ENCODE measurements at places on chromosomes 13 and 19. TPM values are rescaled to one million over a fixed set of nuclear protein-coding genes. Genes with fewer than 3 reads are reported as not detected.

DNA sequence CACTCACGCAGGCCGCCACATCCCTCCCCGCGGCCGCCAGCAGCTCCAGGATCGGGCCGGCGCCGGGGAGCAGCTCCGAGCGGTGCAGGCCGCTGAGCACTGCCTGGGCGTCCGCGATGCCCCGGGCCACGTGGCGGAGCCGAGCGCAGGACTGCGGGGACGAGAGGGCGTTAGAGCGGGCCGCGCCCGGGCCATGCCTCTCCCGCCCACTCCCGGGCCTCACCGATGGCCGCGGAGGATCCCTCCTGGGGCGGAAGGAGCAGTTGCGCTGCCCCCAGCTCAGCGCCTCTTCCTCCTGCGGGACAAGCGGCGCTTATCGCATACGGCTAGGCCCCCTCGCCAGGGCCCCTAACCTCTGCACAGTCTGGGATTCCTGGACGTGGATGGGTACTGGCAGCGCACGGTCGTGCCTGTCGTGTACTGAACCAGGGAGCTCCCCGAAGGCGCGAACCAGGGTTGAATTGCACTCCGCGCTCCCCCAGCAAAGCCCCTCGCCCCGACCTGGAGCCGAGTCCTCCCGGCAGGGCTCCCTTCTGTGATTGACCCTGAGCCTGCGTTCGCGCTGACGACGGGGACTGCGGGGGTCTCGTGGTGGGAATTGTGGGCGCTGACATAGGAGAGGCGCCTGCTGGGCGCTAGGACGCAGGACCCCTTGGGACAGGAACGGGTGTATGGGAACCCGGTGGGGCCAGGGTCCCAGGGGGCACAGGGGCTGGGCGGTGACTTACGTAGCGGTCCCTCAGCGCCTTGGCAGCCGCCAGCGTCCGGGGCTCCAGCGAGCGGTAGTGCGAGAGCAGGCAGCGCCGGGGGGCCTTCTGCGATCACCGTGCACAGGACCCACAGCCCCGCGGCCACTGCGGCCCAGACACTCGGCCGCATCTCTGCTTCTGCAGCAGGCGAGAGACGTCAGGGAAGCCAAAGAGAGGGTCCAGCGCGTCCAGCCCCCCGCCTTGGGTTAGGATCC is 673 bp downstream of the IFNL4 start:
- no peak for DNase-seq

- no peak for DNase-seq
These were observed 71.7 kb upstream of the SOX21 start for GRCh38 chr13:94784066-94784465.

GRCh38 chr13:113061796-113062425 is 43.7 kb upstream of the F7 start:
- no peak for DNase-seq

DNA sequence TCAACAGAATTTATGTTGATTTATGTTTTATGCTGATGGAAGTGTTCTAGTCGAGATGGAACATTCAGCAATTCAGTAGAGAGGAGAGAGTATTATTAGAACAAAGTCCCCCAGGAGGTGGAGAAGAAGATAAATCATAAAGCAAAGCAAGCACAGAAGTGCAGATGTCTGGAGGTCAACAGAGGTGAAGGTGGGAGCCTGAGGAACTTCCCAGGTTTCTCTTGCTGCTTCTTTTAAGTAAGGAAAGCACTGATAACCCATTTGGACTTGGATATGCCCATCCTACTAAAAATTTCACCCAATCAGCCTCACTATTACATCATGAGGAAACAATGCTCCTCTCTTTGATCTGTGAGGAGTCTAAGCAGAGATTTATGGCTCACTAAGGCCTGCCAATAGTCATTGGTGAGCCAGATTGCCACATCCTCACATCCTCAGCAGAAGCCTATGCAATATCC is 98.8 kb downstream of the EPSTI1 start:
- DNase-seq: no peak

DNA sequence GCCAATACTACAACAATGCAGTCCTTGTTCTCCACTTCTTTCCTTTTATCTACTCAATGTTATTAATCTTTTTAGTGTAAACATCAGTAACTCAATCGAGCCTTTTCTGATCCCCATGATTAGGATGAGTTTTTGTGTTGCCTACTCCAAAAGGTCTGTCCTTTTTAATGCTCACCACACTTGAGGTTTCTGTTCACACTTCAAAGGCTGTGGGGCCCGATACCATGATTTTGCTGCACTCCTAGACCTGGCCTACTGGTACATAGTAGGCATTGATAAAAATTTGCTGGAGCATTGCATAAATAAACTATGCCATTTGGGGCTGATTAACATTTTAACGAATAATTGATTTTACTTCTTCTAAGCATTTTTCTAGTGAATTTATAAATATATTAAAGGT is 125.4 kb upstream of the KLF12 start:
- no peak for DNase-seq

DNA sequence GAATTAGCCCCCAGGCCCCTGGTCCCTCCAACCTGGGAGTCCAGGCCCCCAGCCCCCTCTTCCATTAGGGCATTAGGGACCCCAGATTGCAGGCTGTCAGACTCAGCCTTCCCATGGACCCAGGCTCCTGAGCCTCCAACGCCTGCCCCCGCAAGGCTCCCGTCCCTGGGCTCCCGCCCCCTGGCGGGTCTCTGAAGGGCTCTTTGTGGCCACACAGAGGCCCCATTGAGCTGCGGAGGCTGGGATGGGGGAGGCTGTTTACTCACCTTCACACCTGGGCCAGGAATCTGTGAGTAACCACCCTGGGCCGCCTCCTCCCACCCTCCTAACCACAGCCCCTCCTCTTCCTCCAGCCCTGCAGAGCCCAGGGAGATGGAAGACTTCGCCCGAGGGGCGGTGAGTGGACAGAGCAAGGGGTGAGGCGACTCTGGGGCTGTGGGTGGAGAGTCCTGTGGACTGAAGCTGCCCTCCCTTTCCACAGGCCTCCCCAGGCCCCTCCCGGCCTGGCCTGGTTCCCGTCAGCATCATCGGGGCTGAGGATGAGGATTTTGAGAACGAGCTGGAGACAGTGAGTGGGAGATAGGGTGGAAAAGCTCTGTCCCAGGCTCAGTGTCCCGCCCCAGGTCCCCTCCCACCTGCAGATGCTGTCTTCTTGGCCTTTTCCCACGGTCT is 4.9 kb downstream of the ARHGEF1 start:
- no peak for DNase-seq

DNA sequence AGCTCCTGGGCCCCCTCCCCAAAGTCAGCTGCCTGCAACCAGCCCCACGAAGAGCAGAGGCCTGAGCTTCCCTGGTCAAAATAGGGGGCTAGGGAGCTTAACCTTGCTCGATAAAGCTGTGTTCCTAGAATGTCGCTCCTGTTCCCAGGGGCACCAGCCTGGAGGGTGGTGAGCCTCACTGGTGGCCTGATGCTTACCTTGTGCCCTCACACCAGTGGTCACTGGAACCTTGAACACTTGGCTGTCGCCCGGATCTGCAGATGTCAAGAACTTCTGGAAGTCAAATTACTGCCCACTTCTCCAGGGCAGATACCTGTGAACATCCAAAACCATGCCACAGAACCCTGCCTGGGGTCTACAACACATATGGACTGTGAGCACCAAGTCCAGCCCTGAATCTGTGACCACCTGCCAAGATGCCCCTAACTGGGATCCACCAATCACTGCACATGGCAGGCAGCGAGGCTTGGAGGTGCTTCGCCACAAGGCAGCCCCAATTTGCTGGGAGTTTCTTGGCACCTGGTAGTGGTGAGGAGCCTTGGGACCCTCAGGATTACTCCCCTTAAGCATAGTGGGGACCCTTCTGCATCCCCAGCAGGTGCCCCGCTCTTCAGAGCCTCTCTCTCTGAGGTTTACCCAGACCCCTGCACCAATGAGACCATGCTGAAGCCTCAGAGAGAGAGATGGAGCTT is 4.7 kb upstream of the CEACAM5 start:
- DNase-seq: no peak

- DNase-seq: no peak
These were observed 619.2 kb upstream of the SGCG start for GRCh38 chr13:22561581-22561980.

GRCh38 chr19:38063928-38064327 is 156.9 kb downstream of the SIPA1L3 start:
- DNase-seq: no peak

GRCh38 chr13:66446413-66446812 is 783.7 kb downstream of the PCDH9 start:
- no peak for DNase-seq

DNA sequence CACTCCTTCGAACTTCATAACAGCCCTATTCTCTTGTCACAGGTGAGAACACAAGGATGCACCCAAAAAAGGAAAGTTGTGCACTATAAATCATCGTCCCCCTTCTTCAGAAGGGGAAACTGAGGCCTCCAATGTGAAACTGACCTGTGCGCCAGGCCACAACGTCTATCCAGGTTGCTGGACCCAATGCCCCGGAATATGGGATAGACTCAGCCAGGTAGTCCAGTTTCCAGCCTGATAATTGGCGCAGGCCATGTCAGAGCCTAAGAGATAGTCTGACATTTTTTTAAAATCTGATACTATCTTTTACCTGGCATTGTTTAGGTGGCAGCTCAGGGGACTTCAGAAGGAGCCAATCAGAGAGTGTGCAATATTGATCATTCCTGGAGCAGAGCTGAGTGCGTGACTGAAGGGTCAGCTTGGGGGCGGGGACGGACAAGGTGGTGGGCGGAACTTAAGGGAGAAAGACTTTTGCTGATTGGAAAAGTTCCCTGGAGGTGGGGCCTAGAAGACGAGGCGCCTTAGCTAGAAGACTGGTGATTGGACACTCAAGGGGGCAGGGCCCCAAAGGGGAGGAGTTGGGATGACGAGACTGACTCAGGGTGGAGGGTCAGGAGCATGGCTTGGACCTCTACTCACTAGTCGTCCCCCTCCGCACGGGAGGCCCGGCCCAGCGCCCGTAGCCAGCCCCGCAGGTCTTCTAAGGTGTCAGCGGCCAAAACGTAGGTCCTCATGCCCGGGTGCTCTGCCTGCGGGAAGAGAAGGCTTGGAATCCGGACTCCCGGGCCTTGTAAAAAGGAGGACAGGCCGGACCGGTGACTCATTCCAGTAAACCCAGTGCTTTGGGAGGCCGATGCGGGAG is 8.5 kb downstream of the PLEKHA4 start:
- DNase-seq: no peak

- DNase-seq: peak; percentile 66
These were observed 813 bp downstream of the ZNF562 start for GRCh38 chr19:9673912-9674662.

DNA sequence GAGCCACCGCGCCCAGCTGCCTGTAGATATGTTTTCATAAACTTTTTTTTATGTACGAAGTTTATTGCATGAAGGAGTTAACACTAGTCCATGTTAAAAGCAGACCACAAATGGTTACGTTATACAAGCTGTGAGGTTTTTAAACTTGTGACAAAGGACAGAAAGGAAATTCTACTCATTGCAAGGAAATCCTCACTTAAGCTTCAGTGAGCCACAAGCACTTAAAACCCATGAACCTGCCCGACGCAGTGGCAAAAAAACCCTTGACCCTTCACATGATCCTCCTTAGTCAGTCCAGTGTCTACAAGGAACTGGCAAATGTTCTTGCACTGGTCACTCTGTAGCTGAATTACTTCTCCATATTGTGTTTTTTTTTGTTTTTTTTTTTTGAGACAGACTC is 4.2 kb downstream of the MPND start:
- no peak for DNase-seq

- no peak for DNase-seq
These were observed 1.9 kb upstream of the C1QTNF9 start for GRCh38 chr13:24307211-24308067.

- DNase-seq: no peak
These were observed 52.0 kb upstream of the NPAS1 start for GRCh38 chr19:46967578-46968032.

DNA sequence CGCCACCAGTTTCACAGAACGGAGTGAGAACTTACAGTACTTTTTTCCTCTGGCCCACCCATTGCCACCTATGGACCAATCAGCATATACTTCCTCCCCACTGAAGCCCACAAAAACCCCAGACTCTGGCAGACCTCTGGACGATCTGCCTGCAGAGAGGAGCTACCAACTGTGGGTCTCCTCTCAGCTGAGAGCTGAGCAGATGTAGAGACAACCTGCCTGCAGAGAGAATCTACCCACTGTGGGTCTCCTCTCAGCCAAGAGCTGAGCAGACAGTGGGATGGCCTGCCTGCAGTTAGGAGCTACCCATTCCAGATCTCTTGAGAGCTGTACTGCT is 69.7 kb downstream of the PIBF1 start:
- no peak for DNase-seq

GRCh38 chr19:31107096-31107495 is 242.1 kb downstream of the TSHZ3 start:
- DNase-seq: no peak

GRCh38 chr19:52735734-52736133 is 890 bp upstream of the ZNF611 start:
- DNase-seq: peak; percentile 87

- DNase-seq: no peak
These were observed 112.9 kb downstream of the GPC6 start for GRCh38 chr13:93339550-93339949.

- DNase-seq: no peak
These were observed 27.9 kb downstream of the USPL1 start for GRCh38 chr13:30645629-30646028.

GRCh38 chr19:41265395-41266153 is 1.4 kb downstream of the HNRNPUL1 start:
- no peak for DNase-seq

GRCh38 chr13:74056801-74057542 is 77.2 kb downstream of the KLF12 start:
- no peak for DNase-seq

DNA sequence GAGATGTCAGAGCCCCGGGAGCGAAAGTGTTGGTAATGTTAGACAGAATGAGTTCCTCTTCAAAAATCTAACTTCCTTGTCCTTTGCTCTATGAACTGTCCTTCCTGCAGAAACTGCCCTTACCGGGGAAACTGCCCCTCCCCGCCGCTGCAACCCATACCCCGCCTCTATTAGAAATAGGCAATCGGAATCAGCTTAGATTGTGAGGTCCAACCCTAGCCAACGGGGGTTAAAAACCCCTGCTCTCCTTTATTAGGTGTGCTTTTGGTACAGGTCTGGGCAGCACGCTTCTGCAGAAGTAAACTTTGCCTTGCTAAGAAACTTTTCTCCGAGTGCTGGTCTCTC is 11.5 kb upstream of the CAPNS1 start:
- DNase-seq: no peak

PPM1N gene
- total RNA-seq: 3.2 TPM

PGLYRP1 gene
- total RNA-seq: not detected

FOSB gene
- total RNA-seq: 5.9 TPM

LGI4 gene
- total RNA-seq: 9.9 TPM

IRF3 gene
- 38.7 TPM for total RNA-seq

SIGLEC11 gene
- 0.63 TPM for total RNA-seq

ZNF226 gene
- total RNA-seq: 30.4 TPM

RASGRP4 gene
- 1.3 TPM for total RNA-seq

RPS19 gene
- 3,048 TPM for total RNA-seq

SLC10A2 gene
- not detected for total RNA-seq

ZNF98 gene
- total RNA-seq: not detected

VSTM1 gene
- total RNA-seq: not detected

COG3 gene
- 33.0 TPM for total RNA-seq

Data from lower leg skin (tissue), 4 donors.